ENCODE measurements at places on chromosomes 6 and 20. TPM values are rescaled to one million over a fixed set of nuclear protein-coding genes. Genes with fewer than 3 reads are reported as not detected.

The CPNE5 gene
- 11.5 TPM for total RNA-seq

The SEL1L2 gene
- 3.8 TPM for total RNA-seq

The MUCL3 gene
- total RNA-seq, result not detected

The RPS6KA2 gene
- total RNA-seq, result 71.5 TPM

DNA sequence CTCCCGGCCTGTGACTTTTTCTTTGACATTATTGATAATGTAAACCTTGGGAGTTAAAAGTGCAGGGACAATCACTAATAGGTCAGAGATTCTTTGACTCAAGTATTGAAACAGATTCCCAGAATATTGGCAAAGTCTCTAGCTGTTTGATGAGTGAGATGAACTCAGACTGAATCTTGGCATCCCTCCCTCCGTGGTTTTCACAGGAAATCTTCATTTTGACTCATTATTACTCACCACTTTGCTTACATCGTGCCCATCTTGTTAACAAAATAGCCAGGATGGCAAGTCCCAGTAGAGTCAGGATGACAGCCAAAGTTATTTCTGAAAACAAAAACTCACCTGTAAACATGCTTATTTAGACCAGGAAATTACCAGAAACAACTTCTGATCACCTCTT, 2.0 kb downstream of the TSBP1 start:
- no peak for DNase-seq

- DNase-seq, result no peak
Measured at GRCh38 chr20:63139837-63140236, 76.1 kb downstream of the YTHDF1 start.

GRCh38 chr6:118325220-118325860, 222.8 kb upstream of the PLN start:
- peak; percentile 45 for DNase-seq

- no peak for DNase-seq
Measured at GRCh38 chr6:26250698-26251044, 114.3 kb upstream of the BTN3A2 start.

DNA sequence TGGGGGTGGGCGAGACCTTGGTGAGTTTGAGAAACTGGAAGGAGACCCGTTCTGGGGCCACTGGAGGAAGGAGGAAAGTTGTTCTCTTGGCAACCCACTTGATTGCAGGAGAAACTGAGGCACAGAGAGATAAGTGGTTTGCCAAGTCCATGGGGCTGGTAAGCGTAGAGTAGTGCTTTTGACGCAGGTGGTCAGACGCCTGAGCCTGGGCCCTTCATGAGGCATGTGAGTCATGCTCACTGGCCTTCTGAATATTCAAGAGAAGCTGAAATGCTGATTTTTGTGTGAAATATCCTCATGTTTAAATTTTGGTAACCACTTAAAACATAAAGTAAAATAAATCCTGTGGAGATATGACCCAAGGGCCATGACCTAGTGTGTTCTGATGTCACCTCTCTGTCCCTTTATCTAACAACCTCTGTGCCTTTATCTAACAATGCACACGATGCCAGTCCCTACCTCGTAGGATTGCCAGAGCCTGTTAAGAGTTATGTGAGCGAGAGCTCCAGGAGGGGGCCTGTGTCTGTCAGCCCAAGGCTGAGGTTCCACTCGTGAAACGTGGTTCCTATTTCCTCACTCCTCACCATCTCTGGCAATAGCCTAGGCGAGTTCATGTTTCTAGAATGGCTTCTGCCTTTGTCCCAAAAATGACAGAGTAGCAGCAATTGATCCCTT, 32.8 kb upstream of the PMEPA1 start:
- no peak for DNase-seq

GRCh38 chr6:53746442-53747103, 48.2 kb upstream of the LRRC1 start:
- no peak for DNase-seq

DNA sequence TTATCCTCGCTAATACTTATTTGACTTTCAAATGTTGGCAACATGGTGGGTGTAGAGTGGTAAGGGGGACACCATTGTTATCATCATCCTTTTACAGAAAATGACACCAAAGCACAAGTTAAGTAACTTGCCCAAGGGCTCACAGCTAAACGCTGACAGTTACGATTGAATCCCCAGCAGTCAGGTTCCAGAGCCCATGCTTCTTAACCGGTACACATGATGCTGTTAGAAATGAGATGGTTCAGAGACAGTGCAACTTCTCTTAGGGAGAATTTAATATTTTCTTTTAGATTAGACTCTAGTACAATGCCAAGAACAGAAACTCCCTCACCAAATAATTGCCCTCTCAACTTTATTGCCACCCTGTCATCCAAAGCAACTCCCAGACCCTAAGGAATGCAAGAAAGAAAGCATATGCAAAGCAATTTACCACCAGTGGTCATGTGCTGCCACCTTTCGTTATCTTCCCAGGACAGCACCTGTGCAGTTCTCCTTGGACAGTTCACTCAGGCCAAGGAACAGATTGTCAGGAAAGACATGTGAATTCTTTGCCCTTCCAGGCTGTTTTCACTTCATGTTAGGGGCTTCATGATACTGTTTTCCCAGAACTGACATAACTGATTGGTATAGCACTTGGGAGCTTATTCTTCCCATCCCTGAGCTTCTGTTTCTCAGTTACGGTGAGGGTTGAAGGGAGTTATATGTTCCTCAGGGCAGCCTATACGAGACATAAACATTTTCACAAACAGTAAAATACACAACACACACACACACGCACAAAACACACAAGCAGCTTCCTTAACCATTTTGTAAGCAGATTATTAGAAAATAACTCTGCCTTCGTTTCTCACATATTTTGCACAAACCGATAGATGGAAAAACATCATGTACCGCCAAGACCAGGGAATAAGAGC, 5.1 kb downstream of the HLA-DMA start:
- peak; percentile 41 for DNase-seq

DNA sequence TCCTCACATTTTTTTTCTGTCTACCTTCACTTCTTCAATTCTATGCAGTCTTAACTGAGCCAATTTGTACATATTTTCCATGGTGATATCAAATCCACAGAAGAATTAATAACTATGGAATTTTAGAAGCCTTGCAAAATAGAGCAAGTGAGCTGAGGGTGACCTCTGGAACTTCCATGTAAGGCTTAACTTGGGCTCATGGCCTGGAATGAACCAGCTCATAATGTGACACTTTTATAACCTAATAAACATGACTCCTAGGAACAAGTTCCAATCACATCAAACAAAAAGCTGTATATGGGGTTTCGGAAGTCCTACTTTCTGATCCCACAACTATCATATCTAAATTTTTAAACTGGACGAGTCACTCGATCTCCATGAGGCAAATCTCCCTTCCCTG, 232.4 kb downstream of the FOXA2 start:
- no peak for DNase-seq

DNA sequence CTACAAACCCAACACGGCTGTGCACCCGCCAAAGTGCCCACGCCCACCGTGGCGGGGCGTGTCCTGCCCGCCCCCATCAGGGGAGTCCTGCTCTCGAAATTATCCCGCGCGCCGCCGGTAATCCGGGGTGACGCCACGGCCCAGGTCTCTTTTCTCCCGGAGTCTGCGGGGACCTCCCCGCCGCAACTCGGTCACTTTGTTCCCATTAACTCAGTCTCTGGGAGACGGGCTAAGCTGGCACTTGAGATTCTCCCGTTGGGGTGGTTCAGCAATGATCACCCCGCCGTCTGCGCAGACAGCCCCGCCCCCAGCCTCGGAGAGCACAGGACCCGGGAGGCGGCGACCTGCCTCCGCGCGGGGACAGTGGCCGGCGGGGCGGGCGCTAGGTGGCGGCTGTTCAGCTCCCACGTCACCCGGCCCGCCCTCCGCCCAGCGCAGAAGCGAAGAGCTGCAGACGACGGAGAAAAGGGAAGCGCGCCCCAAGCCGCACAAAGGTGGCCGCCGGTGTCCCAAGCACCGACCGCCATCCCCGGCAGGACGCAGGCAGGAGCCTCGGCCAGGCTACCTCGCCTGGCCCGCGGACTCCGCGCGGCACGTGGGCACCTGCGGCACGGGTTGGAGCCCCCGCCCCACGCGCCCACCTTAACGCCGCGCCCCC, 31.5 kb downstream of the SF3B5 start:
- peak; percentile 38 for DNase-seq

DNA sequence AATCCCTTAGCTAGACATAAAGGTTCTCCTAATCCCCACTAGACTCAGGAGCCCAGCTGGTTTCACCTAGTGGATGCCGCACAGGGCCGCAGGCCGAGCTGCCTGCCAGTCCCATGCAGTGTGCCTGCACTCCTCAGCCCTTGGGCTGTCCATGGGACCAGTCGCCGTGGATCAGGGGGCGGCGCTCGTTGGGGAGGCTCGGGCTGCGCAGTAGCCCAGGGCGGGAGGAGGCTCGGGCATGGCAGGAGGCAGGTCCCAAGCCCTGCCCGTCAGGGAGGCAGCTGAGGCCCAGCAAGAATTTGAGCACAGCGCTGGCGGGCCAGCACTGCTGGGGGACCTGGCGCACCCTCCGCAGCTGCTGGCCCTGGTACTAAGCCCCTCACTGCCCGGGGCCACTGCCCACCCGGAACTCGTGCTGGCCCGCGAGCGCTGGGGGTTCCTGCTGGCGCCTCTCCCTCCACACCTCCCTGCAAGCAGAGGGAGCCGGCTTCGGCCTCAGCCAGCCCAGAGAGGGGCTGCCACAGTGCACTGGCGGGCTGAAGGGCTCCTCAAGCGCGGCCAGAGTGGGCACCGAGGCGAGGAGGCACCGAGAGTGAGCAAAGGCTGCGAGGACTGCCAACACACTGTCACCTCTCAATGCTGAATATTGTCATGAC, 307.8 kb downstream of the C6orf118 start:
- DNase-seq, result no peak

Data from uterus (tissue), 4 donors.